Spinal cord (tissue), 10 donors: ENCODE measurements at places on chromosomes 3 and 15. TPM values are rescaled to one million over a fixed set of nuclear protein-coding genes. Genes with fewer than 3 reads are reported as not detected.

GRCh38 chr15:57134071-57134605 lies 215.7 kb downstream of the TCF12 start:
- no peak overlapping the region for H3K4me3 ChIP-seq
- H3K27me3 ChIP-seq = no peaks in the 10 kb centered on the region
- no peak for DNase-seq
- no peaks in the 10 kb centered on the region for H3K36me3 ChIP-seq
- no peak overlapping the region for H3K27ac ChIP-seq

DNA sequence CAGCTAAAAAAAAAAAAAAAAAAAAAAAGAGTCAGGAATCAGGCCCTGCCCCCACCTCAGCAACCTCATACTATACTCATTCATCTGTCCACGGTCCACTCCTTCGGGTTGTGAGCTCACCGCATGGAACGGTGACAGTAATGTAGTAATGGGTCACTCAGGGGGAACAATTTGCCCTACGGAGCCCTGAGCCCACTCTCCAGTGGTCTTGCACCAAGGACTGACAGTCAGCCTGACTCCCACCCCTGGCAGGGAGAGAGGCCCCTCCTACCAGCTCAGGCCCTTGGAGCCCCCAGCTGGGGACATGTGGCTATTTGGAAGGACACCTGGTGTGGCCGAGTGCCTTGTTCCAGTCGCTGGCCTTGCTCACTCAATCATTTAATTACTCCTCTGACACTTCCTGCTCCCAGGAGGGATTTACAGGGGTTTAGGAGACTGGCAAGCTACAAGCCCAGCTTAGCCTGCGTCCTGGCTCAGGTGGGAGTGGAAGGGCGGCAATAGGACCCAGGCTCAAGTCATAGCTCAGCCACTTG lies 19.9 kb upstream of the CACNA2D2 start:
- DNase-seq = no peak
- H3K36me3 ChIP-seq = no peaks in the 10 kb centered on the region

- no peaks in the 10 kb centered on the region for H3K27me3 ChIP-seq
- DNase-seq = no peak
- H3K4me1 ChIP-seq = no peaks in the 10 kb centered on the region
- H3K27ac ChIP-seq = no peak overlapping the region
Measured at GRCh38 chr3:160376681-160377080, 22.3 kb downstream of the IFT80 start.

GRCh38 chr15:39030291-39031070 lies 465.9 kb upstream of the RASGRP1 start:
- H3K4me1 ChIP-seq = no peaks in the 10 kb centered on the region
- H3K27me3 ChIP-seq = no peaks in the 10 kb centered on the region
- H3K27ac ChIP-seq = no peak overlapping the region
- H3K4me3 ChIP-seq = no peak overlapping the region

DNA sequence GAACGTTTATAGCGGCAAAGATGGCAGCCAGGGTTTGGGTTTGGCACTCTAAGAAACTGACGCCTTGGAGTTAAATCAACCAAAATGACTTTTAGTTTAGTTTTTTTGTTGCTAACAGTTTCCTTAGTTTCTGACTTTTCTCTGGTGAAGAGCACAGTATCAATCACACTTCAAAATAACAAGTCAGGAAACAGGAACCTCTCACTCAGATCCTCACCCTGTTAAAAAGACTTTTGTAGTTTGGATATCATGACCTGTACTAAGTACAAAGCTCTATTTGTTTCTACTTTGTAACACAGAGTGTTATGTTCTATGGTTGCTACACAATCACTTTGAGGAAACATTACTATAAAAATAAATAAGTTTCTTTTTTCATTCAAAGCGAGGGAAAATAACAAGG lies 51.1 kb downstream of the ATP10A start:
- no peak overlapping the region for H3K4me3 ChIP-seq
- peaks cover 4% of the 10 kb centered on the region for H3K4me1 ChIP-seq
- H3K36me3 ChIP-seq = no peaks in the 10 kb centered on the region

- DNase-seq = no peak
- peaks cover 8% of the 10 kb centered on the region for H3K4me1 ChIP-seq
- H3K27ac ChIP-seq = no peak overlapping the region
- no peaks in the 10 kb centered on the region for H3K36me3 ChIP-seq
- no peak overlapping the region for H3K4me3 ChIP-seq
Measured at GRCh38 chr15:80607287-80607980, 87.7 kb upstream of the ABHD17C start.

GRCh38 chr3:45644791-45645201 lies 44.4 kb upstream of the SACM1L start:
- no peaks in the 10 kb centered on the region for H3K27me3 ChIP-seq
- H3K27ac ChIP-seq = peak overlapping the region; percentile 27
- peaks cover 3% of the 10 kb centered on the region for H3K36me3 ChIP-seq
- no peak for DNase-seq

GRCh38 chr3:4988983-4989834 lies 10.0 kb downstream of the BHLHE40 start:
- peaks cover 2% of the 10 kb centered on the region for H3K36me3 ChIP-seq
- no peak for DNase-seq
- H3K27me3 ChIP-seq = no peaks in the 10 kb centered on the region
- no peak overlapping the region for H3K27ac ChIP-seq

- DNase-seq = no peak
- peaks cover 58% of the 10 kb centered on the region for H3K4me1 ChIP-seq
- no peaks in the 10 kb centered on the region for H3K27me3 ChIP-seq
- no peak overlapping the region for H3K4me3 ChIP-seq
- no peaks in the 10 kb centered on the region for H3K36me3 ChIP-seq
Measured at GRCh38 chr3:42729404-42730145, 27.0 kb upstream of the HHATL start.

DNA sequence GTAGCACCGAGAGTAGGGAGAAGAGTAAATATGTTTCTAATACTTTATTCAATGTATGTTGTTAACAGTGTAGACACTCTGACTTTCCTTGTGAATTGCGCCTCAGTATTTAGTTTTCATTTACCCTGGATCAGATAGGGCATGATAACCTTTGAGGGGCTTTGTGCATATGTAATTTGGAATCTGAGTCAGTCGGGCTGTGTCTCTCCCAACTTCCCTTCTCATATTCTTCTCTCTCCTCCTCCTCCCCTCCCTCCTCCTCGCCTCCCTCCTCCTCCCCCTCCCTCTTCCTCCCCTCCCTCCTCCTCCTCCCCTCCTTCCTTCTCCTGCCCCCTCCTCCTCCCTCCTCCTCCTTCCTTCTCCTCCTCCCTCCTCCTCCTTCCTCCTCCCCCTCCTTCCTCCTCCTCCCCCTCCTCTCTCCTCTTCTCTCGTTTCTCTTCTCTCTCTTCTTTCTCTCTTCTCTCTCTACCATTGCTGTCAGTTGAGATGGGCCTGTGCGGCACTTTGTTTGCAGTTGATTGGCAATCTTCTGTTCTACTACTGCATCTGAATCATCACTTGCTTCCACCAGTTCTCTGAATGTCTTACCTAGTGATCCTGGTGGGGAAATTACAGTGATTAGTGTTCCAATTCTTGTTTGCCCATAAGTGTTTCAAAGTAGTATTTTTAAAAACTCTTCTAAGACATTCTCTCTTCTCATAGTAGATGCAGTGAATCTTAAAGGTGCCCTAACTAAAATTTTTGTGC lies 162.3 kb downstream of the PGPEP1L start:
- H3K4me3 ChIP-seq = no peak overlapping the region
- H3K27me3 ChIP-seq = no peaks in the 10 kb centered on the region
- no peak overlapping the region for H3K27ac ChIP-seq
- DNase-seq = no peak
- no peaks in the 10 kb centered on the region for H3K36me3 ChIP-seq
- peaks cover 3% of the 10 kb centered on the region for H3K4me1 ChIP-seq

DNA sequence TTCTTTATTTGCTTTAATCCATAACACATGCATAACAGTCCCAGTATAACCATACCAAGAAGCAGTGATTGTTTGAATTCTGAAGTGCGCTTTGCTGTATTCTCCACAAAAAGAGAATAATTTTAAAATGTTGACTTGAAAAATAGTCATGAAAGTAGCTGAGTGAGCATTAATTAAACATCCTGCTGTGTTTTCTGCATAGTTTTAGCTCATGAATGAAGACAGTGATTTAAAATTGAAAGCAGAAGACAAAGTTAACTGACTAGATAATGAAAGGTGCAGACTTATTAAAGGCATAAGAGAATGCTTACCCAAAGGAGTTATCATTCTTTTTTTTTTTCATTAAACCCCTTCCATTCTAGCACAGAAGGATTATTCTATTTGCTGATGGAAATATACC lies 143.5 kb downstream of the GABRG3 start:
- H3K36me3 ChIP-seq = no peaks in the 10 kb centered on the region
- no peaks in the 10 kb centered on the region for H3K27me3 ChIP-seq
- H3K27ac ChIP-seq = no peak overlapping the region

- H3K27ac ChIP-seq = no peak overlapping the region
- no peak overlapping the region for H3K4me3 ChIP-seq
- H3K4me1 ChIP-seq = no peaks in the 10 kb centered on the region
- H3K36me3 ChIP-seq = no peaks in the 10 kb centered on the region
- DNase-seq = peak; percentile 1
Measured at GRCh38 chr3:39232859-39233258, 40.5 kb upstream of the XIRP1 start.

DNA sequence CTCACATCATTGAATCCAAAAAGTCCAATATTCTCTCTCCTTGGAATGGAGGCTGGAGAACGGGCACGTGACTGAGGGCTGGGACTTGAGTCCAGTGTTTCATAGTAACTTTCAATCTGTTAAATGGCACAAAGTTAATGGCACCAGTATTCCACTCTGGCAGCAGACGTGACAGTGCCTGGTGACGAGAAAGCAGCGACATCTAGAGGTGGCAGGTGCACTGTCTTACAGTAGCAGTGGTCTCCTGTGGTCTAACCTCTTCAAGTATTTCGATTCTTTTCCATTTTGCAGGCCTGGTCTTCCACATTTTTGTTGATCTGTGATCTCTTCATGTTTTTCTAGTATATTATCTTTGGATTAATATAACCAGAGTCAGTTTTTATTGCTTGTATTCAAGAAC lies 107.1 kb downstream of the OXSM start:
- no peaks in the 10 kb centered on the region for H3K27me3 ChIP-seq
- no peak for DNase-seq
- H3K36me3 ChIP-seq = no peaks in the 10 kb centered on the region

- no peak overlapping the region for H3K27ac ChIP-seq
- DNase-seq = peak; percentile 26
- H3K36me3 ChIP-seq = peaks cover 33% of the 10 kb centered on the region
- H3K4me3 ChIP-seq = no peak overlapping the region
- H3K27me3 ChIP-seq = no peaks in the 10 kb centered on the region
Measured at GRCh38 chr15:99708563-99708962, 24.7 kb downstream of the LYSMD4 start.

- DNase-seq = no peak
- no peaks in the 10 kb centered on the region for H3K36me3 ChIP-seq
- H3K4me3 ChIP-seq = no peak overlapping the region
- no peaks in the 10 kb centered on the region for H3K4me1 ChIP-seq
Measured at GRCh38 chr3:144055604-144056003, 84.0 kb downstream of the DIPK2A start.

GRCh38 chr15:82831894-82832600 lies 22.6 kb downstream of the WHAMM start:
- H3K36me3 ChIP-seq = peaks cover 62% of the 10 kb centered on the region
- H3K4me1 ChIP-seq = no peaks in the 10 kb centered on the region
- H3K4me3 ChIP-seq = no peak overlapping the region
- H3K27me3 ChIP-seq = no peaks in the 10 kb centered on the region

DNA sequence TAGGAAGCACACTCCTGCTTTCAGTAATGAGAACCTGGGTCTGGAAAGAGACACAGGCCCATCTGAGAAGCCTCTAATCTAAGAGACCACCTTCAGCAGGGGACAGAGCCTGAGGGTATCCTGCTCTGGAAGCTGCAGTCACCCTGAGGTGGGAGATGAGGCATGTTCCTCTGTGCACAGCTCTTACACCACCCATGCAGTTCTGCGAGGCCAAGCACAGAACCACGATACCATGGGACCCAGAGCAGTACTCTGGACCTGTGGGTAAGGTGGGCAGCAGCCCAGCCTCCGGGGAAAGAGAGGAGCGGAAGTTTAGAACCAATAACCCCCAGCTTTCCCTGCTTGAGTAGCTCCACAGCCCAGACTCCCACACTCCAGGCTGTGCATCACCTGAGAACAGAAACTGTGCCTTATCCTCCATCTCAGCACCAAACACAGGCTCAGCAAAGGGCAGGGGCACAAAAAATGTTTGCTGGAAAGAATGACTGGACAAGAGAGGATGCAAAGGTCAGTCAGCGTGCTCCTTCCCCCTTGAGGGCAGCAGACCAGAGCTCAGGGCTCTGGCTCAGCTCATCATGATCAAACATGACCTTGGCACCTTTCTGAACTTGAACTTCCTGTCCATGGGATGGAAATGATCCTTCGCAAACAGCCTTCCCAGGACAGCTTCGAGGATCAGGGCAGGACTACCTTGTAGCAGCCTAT lies 43.1 kb downstream of the RBPMS2 start:
- no peak for DNase-seq
- H3K27me3 ChIP-seq = no peaks in the 10 kb centered on the region
- no peak overlapping the region for H3K27ac ChIP-seq
- peaks cover 8% of the 10 kb centered on the region for H3K4me1 ChIP-seq

GRCh38 chr3:72288955-72289691 lies 504.2 kb upstream of the PROK2 start:
- peak overlapping the region; percentile 14 for H3K4me3 ChIP-seq
- H3K4me1 ChIP-seq = peaks cover 23% of the 10 kb centered on the region
- peaks cover 21% of the 10 kb centered on the region for H3K27me3 ChIP-seq
- no peaks in the 10 kb centered on the region for H3K36me3 ChIP-seq
- peak; percentile 39 for DNase-seq
- H3K27ac ChIP-seq = peak overlapping the region; percentile 72

DNA sequence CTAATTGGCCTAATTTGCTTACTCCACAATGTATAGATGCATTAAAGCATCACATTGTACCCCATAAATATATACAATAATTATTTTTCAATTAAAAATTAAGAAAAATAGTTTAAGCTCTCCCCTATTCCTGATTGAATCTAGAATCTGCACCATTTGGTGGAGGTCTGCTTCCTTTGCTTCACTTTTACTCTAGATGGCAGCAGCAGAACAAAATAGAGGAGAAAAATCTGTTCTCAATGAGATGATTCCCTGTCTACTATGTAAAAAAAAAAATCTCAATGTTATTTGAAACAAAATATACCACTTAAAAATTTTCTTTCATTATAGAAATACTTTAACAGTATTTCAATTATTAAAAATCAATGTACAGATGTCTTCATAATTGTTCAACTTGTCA lies 109.6 kb upstream of the FXR1 start:
- H3K4me1 ChIP-seq = no peaks in the 10 kb centered on the region
- DNase-seq = peak; percentile 17
- H3K4me3 ChIP-seq = no peak overlapping the region
- H3K27ac ChIP-seq = no peak overlapping the region

GRCh38 chr15:63832620-63833019 lies 1.1 kb downstream of the HERC1 start:
- no peak for DNase-seq
- no peaks in the 10 kb centered on the region for H3K36me3 ChIP-seq
- H3K27ac ChIP-seq = no peak overlapping the region
- H3K27me3 ChIP-seq = no peaks in the 10 kb centered on the region

- H3K36me3 ChIP-seq = no peaks in the 10 kb centered on the region
- H3K4me3 ChIP-seq = no peak overlapping the region
- H3K4me1 ChIP-seq = no peaks in the 10 kb centered on the region
- H3K27ac ChIP-seq = no peak overlapping the region
Measured at GRCh38 chr3:16697443-16698147, 92.4 kb upstream of the DAZL start.

CHST13 gene
- 0.28 TPM for total RNA-seq

TMCO5A gene
- not detected for total RNA-seq

C3orf70 gene
- 37.7 TPM for total RNA-seq

SLC28A1 gene
- 0.20 TPM for total RNA-seq

TEX55 gene
- total RNA-seq = not detected

SHC4 gene
- 30.8 TPM for total RNA-seq

AADACL2 gene
- total RNA-seq = not detected

ECE2 gene
- total RNA-seq = 3.6 TPM

TRIM42 gene
- not detected for total RNA-seq

RASGRF1 gene
- 4.9 TPM for total RNA-seq

TMIE gene
- 1.5 TPM for total RNA-seq

ATP13A5 gene
- 1.5 TPM for total RNA-seq

SLC9C1 gene
- 0.72 TPM for total RNA-seq

RARB gene
- 43.8 TPM for total RNA-seq

MCF2L2 gene
- 29.6 TPM for total RNA-seq
